GM03348 (cell line): ENCODE measurements at places on chromosomes 2 and 18.

- no peak for DNase-seq
Observed at GRCh38 chr2:190413421-190413820, 5.3 kb downstream of the MFSD6 start.

- no peak for DNase-seq
Observed at GRCh38 chr2:95695613-95696012, 103.8 kb downstream of the TRIM43 start.

- peak; percentile 67 for DNase-seq
Observed at GRCh38 chr18:21444465-21445212, 155.9 kb downstream of the ESCO1 start.

DNA sequence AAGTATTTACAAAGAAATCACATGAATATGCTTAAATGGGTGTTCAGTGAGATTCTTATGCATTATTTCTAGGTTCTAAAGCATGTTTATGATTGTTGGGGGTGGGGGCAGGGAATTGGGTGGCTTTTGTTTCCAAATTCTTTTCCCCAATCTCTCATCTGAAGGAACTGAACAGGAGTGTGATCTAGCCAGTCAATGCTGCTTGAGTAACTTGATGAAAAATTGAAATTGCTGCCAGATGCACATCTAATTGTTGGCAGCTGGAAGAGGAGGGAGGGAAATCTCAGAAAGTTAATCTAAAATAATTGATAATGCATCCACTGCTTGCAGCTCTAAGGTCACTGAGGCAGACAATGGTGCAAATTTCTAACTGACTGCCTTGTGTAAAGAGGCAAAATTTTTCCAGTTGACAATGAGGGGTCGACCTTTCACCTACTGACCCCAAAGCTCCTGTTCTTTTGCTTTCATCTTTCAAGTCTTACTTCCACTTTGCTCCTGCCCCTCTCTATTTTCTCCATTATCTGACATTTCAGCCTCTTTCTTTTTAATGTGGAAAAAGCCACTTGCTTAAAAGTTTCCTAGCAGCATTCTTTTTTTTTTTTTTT, 53.3 kb downstream of the IRS1 start:
- DNase-seq, result no peak

DNA sequence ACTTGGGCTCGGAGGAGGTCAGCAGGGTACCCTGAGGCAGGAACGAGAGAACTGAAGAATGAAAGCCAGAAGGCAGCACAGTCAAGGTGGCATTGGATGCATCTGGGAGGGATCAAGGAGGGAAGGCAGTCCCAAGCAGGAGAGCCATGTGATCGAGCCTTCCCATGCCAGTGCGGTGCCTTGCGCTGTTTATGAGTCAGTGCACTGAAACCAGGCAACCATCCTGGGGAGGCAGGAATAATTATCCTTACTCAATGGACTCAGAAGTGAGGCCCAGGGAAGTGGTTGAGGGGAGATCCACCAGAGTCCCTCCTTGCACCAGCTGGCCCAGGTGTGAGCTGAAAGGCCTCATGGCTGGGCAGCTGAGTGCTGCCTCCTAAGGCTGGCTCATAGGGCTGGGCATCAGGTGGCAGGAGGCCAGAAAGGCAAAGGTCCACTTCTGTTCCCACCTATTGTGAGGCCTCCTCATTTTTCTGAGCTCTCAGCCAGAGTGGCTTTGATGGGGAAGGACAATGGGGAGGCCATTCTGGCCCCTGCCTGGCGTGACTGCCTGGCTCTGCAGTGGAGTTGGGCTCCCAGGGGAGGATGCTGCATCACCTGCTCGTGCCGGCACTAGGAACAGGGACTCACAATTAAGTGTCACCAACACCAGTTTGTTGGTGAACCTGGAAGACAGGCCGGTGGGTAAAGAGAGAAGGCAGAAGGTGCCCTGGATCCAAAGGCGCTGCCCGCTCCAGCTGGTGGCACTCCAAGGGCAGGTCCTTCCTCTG, 82.3 kb downstream of the TFCP2L1 start:
- DNase-seq, result no peak

DNA sequence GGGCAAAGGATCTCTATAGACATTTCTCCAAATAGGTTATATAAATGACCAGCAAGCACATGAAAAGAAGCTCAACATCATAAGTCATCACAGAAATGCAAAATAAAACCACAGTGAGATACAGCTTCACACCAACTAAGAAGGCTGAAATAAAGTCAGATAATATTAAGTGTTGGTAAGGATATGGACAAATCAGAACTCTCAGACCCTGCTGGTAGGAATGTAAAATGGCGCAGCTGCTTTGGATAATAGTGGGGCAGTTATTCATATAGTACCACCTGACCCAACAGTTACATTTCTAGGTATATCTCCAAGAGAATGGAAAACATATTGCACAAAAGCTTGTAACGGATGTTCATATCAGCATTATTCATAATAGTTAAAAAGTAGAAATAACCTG, 14.0 kb downstream of the EPB41L5 start:
- no peak for DNase-seq

- no peak for DNase-seq
Observed at GRCh38 chr18:4357579-4357978, 97.5 kb downstream of the DLGAP1 start.

DNA sequence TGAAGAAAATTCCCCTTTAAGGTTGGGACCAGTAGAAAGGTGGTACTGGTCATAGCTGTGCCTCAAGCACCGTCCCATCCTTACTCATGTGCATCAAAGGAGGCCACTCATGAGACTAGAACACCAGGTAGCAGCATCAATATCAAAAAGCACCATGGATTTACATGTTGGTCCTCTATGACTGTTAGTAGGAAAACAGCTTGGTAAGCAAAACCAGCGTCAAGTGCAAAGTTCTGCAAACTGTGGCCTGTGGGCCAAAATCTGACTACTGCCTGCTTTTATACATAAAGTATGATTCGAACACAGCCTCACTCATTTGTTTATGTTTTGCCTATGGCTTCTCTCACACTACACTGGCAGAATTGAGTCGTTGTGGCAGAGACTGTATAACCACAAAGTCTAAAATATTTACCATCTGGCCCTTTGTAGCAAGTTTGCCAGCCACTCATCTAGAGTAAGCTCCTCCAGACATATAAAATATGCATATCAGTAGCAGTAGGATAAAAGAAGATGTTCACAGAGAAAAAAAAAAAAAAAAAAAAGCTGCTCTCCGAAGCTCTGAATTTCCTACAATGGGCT, 119.7 kb upstream of the CTNNA2 start:
- no peak for DNase-seq

DNA sequence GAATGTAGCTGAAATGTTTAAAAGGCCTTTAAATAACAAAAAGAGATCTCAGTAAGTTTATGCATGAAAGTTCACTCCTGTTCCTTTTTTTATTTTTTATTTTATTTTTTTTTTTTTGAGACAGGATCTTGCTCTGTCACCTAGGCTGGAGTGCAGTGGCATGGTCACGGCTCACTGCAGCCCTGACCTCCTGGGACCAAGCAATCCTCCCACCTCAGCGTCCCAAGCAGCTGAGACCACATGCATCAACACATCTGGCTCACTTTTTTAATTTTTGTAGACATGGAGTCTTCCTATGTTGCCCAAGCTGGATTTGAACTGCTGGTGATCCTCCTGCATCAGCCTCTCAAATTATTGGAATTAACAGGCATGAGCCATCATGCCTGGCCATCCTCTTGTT, 84.3 kb downstream of the KANSL1L start:
- DNase-seq, result no peak

- no peak for DNase-seq
Observed at GRCh38 chr2:119692954-119693353, 14.0 kb downstream of the TMEM177 start.

DNA sequence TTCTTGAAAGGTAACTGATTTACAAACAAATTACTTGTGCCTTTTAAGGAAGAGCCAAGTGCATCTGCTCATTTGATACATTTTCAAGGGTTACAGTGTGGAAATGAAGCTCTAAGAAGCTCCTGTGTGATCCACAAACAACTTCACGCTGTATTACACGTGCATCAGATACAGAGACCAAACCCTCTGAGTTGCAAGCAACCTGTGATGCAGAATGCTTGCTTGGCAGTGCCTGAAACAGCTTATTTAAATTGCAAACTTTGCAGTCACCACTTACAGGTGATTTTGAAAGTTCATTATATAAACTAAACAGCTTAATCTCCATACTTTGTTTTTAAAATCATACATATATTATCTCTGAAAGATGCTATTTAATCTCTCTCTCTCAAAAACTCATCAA, 50.1 kb downstream of the ZEB2 start:
- no peak for DNase-seq

DNA sequence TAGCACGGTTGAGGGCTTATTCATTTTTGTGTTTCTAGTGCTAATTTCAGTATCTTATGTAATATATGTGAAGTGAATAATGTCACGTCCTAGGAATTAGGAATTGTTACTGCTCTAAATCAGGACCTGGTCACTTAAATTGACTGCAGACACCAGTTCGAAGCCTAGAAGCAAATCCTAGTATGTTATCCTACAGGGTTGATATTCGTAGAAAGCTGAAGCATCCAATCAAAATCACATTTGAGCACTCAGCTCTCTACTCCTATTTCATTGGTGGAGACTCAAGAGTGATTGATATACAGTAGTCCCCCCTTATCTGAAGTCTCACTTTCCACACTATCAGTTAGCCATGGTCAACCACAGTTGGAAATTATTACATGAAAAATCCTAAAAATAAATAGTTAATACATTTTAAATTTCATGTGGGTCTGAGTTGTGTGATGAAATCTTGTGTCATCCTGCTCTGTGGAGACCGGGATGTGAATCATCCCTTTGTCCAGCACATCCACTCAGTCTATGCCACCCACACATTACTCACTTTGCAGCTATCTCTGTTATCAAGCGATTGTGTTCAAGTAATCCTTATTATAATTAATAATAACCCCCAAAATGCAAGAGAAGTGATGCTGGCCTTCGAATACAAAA, 35.2 kb upstream of the SCN9A start:
- peak; percentile 30 for DNase-seq

DNA sequence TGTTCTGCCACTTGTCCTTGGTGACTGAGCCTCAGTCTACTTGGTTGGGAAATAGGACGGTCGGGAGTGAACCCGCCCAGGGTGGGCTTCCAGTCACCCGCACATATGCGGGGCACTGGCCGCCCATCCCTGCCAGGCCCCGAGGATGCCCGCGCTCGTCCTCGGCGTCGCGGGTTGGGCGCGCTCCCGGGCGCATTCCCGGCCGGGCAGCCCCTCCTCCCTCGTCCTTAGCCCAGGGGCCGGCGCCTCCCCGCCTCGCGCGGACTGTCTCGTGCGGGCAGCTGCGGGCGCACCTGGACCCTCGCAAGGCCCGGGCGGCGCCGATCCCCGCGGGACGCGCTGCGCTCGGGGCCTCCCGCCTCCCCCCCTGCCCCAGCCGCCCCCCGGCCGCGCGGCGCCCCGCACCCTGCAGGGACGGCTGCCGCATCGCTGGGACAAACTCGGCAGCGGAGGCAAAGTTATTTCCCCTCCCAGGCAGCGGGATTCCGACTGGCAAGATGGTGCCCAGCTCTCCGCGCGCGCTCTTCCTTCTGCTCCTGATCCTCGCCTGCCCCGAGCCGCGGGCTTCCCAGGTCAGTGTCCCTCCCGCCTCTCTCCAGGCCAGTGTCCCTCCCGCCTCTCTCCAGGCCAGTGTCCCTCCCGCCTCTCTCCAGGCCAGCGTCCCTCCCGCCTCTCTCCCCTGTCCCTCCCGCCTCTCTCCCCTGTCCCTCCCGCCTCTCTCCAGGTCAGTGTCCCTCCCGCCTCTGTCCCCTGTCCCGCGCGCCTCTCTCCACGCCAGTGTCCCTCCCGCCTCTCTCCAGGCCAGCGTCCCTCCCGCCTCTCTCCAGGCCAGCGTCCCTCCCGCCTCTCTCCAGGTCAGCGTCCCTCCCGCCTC, at the start of gene FBLN7:
Gene FBLN7, plus strand, starts transcription at position 227 of the 874 bp plus-strand sequence. Its CDS starts 271 bp downstream, at position 498.
- DNase-seq, result peak; percentile 70

- DNase-seq, result no peak
Observed at GRCh38 chr2:36701918-36702317, 5.4 kb downstream of the VIT start.

- DNase-seq, result no peak
Observed at GRCh38 chr2:98776136-98776535, 45.2 kb upstream of the MGAT4A start.

DNA sequence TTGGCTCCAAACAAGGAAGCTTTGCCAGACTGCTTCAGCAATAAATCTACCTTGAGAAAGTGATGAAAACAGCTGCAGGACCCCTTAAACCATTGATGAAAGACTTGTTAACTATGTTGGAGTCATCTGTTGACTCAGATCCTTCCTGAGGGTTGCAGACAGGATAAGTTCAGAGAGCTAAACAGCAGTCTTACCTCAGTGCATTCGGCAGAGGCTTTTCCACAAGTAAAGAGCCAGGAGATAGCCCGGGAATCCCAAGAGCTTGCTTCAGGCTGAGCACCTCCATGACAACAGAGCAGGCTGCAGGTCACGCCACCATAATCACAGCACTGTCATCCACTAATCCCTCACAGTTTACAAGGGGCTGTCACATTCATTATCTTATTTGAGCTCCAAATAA, 23.7 kb downstream of the KIAA2012 start:
- DNase-seq, result no peak

GRCh38 chr2:113240150-113240914, 38.4 kb downstream of the PAX8 start:
- peak; percentile 91 for DNase-seq

GRCh38 chr2:200199576-200200263, 106.8 kb upstream of the SPATS2L start:
- DNase-seq, result no peak

DNA sequence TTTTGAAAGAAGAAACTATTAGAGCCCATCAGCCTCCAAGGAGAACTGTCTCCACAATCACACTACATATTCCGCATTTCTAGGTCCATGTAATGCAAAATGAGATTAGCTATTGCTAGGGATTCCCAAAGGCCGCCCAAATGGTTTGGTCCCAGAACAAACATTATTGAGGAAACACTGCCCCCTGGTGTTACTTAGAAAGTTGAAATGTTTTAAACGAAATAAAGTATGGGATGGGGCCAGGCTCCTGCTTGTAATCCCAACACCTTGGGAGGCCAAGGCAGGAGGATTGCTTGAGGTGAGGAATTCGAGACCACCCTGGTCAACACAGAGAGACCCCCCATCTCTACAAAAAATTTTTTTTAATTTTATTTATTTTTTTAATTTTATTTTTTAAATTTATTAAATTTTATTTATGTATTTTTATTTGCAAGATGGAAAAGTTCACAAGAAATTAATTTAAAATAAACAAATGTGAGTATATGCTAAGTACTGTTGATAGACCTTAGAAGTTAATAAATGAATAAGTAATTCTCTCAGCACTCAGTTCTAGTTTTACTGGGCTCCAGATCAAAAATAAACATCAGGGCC, 5.5 kb downstream of the NHEJ1 start:
- peak; percentile 56 for DNase-seq

DNA sequence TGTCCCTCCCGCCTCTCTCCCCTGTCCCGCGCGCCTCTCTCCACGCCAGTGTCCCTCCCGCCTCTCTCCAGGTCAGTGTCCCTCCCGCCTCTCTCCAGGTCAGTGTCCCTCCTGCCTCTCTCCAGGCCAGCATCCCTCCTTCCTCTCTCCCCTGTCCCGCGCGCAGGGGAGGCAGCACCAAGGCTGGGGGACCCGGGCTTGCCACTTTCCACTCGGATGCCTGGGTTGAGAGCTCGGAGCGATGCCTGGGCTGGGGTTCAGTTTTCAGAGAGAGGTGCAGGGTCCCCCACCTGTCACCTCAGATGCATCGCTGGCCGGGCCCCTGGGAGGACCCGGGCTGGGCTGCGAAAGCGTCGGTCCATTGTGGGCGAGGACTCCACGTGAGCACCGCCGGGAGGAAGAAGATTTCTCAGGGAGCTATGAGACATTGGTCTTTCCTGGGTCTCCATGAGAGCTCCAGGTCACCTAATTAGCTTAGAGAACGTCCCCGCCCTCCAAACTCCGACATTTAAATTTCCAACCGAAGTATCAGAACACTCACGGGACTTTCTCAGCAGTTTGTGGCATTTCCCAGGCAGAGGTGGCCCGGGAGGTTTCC, 2.1 kb downstream of the FBLN7 start:
- DNase-seq, result no peak

- peak; percentile 35 for DNase-seq
Observed at GRCh38 chr2:216665242-216665641, 30.1 kb downstream of the IGFBP5 start.
